ENCODE measurements at places on chromosomes 7 and 10.

DNA sequence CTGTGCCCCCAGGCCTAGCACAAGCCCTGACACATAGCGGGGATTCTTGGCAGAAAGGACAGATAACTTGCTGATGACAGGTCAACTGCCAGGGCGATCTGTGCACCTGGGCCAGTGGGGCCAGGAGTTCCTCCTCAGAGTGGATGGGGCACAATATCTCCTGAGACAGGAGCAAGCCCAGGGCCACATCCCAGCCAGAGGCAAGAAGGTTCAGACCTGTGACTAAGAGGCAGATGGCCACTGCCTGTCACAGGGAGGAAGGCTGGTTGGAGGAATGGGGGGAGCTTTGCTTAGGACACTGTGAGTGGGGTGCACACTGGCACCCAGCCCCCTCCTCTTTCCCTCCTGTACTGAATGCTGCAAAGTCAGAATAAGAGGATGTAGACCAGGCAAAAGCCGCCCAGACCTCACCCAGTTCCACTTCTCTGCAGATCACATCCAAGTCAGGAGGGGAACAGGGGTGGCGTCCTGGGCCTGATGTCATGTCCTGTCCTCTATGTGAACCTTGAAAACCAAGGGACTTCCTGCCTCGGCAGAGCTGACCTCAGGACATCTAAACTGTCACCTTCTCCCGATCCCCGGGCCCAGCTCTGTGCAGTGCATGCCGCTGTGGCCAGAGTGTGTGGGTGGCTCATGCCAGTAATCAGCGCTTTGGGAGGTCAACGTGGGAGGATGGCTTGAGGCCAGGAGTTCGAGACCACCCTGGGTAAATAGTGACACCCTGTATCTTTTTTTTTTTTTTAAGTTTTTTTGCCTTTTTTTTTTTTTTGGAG lies 1.3 kb downstream of the GUSB start:
- DNase-seq: peak; percentile 63

DNA sequence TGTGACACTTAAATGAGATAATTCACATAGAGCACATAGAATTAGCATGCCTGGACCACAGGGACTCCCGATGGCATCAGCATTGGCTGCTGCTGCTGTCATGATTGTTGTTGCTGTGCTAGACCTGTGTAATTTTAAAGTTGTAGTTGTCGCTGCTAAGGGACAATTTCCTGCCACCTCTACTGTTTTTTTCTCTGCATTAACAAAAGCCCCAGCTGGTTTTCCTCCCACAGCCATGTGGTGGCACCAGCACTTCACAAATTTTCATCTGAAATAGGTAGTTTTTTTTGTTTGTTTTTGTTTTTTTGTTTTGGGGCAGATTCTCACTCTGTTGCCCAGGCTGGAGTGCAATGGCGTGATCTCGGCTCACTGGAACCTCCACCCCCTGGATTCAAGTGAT lies 25.4 kb upstream of the PRXL2A start:
- DNase-seq: peak; percentile 18

DNA sequence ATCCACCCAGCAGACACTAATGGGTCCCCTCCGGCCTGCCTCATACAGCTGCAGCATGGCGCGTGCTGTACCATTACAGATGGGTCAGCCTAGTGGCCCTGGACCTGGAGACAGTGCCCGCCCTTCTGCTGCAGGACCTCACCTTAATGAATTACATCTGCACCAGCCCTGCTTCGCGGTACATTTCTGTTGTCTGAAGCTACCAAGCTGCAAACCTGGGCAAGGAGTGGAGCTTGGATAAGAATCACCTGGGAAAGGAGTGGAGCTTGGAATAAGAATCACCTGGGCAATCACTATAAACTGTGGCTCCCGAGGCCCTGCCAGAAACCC lies 33.0 kb upstream of the EN2 start:
- no peak for DNase-seq

DNA sequence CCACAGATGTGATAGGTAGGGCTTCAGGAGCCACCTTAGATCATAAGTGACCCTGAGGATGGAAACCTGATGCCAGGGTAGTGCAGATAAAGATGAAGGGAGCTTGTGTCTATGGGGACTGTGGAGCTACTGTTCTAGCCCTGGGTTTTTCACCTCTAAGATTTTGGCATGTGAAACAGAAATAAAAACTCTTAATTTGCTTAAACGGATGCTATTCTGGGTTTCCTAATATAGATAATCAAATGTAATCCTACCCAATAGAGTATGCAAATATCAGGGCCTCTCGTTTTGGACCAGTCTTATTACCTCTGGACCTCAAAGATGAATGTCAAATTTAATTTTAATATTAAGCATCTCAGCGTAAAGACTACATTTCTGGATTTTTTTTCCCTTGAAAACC lies 49.3 kb downstream of the ABCB4 start:
- DNase-seq: no peak

DNA sequence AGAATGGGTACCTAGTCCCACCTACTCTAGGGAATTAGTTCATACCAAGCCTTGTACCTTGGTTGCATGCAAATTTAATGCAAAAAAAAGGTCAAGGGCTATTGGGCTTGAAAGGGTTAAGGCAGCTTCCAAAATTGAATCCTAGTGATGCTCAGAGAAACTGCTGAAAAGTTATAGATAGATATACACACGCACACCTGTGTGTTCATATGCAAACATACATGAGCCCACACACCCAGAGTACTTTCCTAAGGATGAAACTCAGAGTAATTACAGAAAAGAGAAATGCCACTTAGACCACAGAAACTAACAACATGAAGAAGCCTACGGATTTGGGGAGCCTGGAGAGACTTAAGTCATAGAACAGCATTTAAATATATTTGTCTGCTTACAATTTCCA lies 1.5 kb downstream of the SLC25A13 start:
- no peak for DNase-seq

DNA sequence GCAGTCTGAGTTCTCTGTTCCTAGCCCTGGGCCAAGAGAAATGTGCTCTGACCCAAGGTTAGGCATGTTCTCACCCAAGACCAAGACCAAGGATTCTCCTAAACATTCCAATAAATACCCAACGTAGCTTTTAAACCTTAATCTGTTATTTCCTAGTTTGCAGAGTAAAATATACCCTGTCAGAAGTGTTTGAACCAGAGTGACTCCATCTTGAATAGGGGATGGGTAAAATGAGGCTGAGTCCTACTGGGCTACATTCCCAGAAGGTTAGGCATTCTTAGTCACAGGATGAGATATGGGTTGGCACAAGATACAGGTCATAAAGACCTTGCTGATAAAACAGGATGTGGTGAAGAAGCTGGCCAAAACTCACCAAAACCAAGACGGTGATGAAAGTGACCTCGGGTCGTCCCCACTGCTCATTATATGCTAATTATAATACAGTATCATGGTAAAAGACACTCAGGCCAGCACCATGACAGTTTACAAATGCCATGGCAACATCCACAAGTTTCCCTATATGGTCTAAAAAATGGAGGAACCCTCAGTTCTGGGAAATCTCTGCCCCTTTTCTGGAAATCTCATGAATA lies 27.7 kb downstream of the PLXNA4 start:
- DNase-seq: peak; percentile 46

DNA sequence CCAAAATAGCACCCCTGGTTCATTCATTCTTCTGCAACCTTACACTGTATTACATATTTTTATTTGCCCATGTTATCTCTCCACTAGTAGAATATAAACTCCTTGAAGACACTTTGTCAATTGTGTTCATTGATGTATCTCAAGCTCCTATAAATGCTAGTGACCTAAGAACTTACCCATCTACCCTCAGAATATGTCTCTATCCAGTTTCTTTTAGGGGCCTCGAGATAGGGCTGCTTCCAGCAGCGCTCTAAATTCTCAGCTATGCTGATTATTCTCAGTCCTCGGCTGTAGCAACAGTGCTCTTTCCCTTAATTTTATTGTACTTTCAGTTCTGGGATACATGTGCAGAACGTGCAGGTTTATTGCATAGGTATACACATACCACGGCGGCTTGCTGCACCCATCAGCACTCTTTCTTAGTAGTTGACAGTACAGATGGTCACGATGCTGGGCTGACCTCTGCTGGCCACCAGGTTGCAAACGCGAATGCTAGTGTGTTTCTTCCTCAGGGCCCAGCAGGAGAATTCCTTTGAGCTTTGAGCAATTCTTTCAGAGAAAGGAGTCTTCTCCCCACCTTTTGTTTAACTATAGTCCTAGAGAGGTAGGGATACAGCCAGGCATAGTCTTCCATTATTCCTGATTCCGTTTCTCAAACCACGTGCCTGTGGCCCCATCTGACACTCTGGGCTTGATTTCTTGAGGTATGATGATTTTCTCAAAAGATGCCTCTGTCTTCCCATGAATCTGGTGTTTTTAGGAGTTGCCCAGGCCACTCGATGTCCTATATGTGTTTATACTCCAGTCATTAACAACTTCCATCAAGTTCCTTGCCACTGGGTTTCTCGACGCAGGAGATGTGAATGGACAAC lies 49.1 kb upstream of the CDC14C start:
- no peak for DNase-seq

DNA sequence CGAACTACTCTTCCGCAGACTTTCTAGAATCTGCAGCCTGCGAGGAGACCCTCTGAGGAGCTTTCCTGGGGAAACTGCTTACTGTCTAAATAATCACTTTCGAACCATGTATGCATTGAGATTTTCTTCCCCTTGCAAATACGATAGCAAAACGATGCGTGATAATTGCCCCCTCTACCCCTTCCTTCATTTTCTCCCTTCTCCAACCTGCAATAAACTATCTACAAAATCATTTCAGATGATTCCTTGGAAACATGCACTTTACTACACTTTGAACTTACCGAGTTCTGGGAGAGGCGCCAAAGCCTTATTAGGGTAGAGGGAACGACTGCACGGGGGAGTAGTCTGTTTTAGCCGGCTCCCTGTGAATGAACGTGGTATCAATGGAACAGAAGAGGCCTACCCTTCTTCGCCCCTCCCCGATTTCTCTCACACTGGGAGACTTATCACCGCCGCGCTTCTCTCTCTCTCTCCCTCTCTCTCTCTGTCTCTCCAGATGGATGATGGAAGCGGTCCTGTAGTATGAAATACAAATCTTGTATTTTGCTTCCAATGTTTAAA lies at the start of gene FGFBP3:
Gene FGFBP3, minus strand, starts transcription at position 370 of the 561 bp plus-strand sequence. CDS start 517 bp downstream, outside the sequence.
- DNase-seq: peak; percentile 59

DNA sequence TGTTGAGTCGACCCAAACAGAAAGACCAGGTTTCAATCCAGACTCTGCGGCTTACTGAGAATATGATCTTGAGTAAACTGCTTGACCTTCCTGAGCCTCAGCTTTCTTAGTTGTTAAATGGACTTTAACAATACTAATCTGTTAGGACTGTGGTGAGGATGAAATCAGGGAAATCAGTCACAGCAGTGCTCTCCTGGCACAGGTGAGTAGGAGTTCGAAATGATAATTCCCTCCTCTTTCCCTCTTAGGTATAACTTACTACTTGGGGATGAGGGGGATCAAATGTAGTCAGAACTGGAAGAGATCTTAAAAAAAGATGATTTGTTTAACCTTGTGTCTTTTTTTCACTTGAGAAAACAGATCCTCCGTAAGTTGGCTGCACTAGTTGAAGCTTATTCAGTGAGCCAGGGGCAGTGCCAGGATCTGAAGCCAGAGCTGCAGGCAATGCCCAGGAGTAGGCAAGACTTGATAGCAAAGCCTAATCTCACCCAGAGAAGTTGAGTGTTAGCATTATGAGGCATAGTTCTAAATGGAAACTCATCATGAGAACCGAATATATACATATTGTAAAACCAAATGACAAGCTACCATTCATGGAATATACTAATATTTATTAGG lies 1.8 kb upstream of the MAGI2 start:
- no peak for DNase-seq

Data from activated CD4-positive, alpha-beta T cell treated with anti-CD3 and anti-CD28 coated beads, Interleukin-2, amount 50 U/mL, for 48 hours (primary cell).